Heart right ventricle (tissue), 16 donors: ENCODE measurements at places on chromosomes 5 and 9. TPM values are rescaled to one million over a fixed set of nuclear protein-coding genes. Genes with fewer than 3 reads are reported as not detected.

DNA sequence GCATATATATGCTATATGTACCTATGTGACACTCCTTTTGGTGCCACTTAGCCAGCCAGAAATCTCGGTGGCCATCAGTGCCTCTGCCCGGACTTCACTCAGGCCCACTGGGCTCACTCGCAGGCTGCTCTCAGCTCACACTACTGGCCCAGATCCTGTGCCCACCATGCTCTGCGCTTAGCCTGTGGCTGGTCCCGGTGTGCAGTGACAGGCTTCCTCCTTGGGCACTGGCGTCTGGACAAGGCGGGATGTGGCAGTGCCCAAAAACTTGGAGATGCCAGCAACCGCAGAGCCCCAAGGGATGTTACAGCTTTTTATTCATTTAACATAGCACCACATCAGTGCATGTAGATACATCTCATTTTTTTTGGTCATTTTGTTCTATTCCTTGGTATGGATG, 77.4 kb downstream of the NREP start:
- no peak for DNase-seq
- peaks cover 47% of the 10 kb centered on the region for H3K4me1 ChIP-seq
- H3K27me3 ChIP-seq, result no peaks in the 10 kb centered on the region
- H3K36me3 ChIP-seq, result no peaks in the 10 kb centered on the region
- H3K4me3 ChIP-seq, result no peak overlapping the region

- no peak overlapping the region for H3K4me3 ChIP-seq
- H3K27me3 ChIP-seq, result peaks cover 4% of the 10 kb centered on the region
- DNase-seq, result no peak
- no peaks in the 10 kb centered on the region for H3K36me3 ChIP-seq
These were observed 652.0 kb downstream of the MTRR start for GRCh38 chr5:8520917-8521316.

DNA sequence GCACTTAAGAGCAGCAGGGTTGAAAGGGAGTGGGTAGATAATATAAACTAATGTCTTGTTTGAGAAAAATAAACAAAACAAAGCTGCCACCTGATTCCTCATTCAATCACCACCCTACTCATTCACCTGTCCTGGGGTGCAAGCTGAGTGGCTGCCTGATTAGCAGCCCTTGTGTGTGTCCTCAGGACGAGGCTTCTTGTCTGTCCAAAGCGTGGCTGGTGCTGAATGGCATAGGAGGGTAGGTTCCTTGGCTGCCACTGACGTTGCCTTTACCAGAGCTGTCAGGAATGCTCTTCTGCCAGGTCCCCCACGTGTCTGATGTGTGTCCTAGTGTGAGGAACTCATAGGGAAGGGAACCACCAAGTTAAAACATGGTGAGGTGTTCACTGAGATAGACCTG, 146.6 kb upstream of the SLC24A2 start:
- H3K36me3 ChIP-seq, result no peaks in the 10 kb centered on the region
- H3K27ac ChIP-seq, result no peak overlapping the region

DNA sequence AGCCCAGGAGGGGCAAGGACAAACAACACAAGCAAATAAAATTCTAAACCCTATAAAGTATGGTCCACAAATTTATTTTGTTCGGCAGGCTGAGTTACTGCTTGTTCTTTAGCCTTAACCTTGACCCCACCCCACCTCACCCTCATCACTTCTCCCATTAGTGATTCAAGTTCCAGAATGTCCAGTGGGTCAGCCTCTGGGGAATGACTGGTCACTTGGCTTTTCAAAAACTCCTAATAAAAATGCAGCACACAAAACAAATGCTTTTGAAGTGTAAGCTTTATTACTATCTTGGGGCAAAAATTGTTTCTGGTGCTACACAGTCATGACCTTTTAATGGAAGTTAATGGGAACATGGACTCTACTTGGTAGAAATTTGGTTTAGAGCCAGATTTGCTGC, 142.1 kb downstream of the MPDZ start:
- H3K4me3 ChIP-seq, result no peak overlapping the region
- H3K27me3 ChIP-seq, result no peaks in the 10 kb centered on the region
- no peak for DNase-seq
- H3K36me3 ChIP-seq, result peaks cover 32% of the 10 kb centered on the region
- H3K27ac ChIP-seq, result no peak overlapping the region
- H3K4me1 ChIP-seq, result peaks cover 18% of the 10 kb centered on the region

DNA sequence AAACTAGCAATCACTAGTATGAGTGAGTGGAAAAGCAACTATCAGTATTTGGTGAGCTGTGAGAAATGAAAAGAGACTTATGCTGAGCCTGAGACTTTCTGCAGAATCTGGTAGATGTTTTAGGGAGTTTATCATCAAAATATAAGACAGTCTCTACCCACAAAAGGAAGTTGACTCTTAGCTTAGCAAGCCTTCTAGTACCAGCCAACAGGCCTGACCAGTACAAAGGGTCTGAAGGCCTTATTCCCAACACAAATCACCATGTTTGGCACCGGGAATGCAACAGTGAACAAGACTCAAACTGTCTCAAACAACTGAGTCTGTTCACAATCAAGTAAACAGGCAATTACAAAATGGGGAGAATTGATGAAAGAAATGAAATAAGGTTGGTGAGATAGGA, 244.4 kb downstream of the CWC27 start:
- DNase-seq, result no peak
- H3K4me1 ChIP-seq, result no peaks in the 10 kb centered on the region
- no peaks in the 10 kb centered on the region for H3K36me3 ChIP-seq
- H3K27me3 ChIP-seq, result no peaks in the 10 kb centered on the region
- H3K4me3 ChIP-seq, result no peak overlapping the region

GRCh38 chr5:62592558-62592957, 13.9 kb downstream of the LRRC70 start:
- no peak overlapping the region for H3K27ac ChIP-seq
- DNase-seq, result no peak
- H3K4me3 ChIP-seq, result no peak overlapping the region
- H3K4me1 ChIP-seq, result no peaks in the 10 kb centered on the region
- H3K27me3 ChIP-seq, result no peaks in the 10 kb centered on the region

DNA sequence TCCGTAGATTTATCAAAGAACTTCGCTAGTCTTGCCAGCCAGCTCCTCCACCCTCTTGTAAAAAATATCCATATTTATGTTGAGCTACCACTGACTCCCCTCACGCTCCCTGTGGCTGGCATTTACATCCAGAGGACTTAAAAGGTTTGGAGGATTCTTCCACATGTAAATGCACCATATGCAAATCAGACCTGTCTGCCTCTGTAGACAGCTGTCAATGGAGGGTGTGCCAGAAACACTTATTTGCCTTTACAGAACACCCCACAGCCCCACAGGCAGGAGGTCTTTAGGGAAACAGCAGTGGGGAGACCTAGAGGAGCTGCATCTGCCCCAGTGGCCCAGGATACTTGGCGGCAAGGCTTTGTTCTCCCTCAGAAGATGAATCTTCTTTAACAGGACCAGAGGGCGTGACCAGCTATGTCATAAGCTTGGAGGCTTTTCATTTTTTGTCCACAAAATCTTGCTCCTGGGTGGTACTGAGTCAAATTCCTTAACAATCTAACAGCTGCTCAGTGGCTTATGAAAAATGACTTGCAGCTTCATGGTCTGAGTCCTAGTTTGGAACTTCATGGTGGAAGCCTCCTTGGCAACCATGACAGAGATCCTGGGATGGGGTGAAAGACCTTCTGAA, 535.8 kb downstream of the EBF1 start:
- no peak for DNase-seq
- no peak overlapping the region for H3K4me3 ChIP-seq
- H3K27me3 ChIP-seq, result no peaks in the 10 kb centered on the region
- H3K4me1 ChIP-seq, result no peaks in the 10 kb centered on the region

GRCh38 chr5:7881816-7882215, 12.9 kb downstream of the MTRR start:
- no peak for DNase-seq
- peaks cover 98% of the 10 kb centered on the region for H3K36me3 ChIP-seq
- H3K27me3 ChIP-seq, result no peaks in the 10 kb centered on the region
- peaks cover 9% of the 10 kb centered on the region for H3K4me1 ChIP-seq
- no peak overlapping the region for H3K4me3 ChIP-seq
- H3K27ac ChIP-seq, result no peak overlapping the region

DNA sequence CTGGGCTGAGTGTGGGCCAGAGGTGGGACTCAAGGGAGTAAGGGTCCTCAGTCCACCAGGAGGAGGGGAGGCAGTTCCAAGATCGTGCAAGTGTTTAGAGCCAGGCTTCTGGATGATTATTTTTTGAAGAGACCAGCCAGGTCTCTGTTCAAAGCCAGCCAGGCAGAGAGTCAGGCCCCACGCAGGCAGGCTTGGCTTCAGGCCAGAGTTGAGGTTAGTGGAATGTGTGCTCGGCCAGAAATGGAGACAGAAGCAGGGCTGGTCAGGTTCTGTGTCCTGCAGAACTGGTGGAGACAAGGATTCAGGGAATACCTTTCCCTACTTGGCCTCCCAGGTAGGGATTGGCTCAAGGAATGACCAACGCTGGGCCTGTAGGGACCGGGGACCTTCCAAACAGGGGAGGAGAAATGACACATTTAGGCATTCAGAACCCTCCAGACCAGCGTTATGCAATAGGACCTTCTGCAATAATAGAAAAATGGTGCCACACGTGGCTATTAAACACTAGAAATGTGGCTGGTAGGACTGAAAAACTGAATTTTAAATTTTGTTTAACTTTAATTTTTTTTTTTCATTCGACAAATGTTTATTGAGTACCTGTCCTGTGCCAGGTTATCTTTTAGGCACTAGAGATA, 106.2 kb downstream of the CMYA5 start:
- no peaks in the 10 kb centered on the region for H3K27me3 ChIP-seq
- H3K4me3 ChIP-seq, result no peak overlapping the region
- H3K27ac ChIP-seq, result peak overlapping the region; percentile 43
- no peaks in the 10 kb centered on the region for H3K36me3 ChIP-seq

DNA sequence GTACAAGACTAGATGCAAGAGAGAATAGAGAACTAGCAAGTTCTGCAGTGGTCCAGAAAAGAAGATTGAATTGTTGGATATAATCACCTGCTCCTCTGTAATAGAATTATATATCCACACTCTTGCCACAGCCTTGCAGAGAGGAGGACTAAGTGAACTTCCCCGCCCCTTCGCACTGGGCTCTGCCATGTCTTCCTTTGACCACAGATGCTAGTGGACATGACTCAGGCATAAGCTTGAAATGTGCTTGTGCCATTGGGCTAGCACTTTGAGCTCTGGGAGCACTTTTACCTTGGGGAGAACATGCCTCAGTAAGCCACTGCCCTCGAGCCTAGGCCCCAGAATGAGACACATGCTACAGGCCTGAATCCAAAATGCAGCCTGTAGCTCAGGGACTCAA, 113.5 kb upstream of the RASA1 start:
- DNase-seq, result no peak
- no peak overlapping the region for H3K4me3 ChIP-seq
- no peak overlapping the region for H3K27ac ChIP-seq
- no peaks in the 10 kb centered on the region for H3K27me3 ChIP-seq
- no peaks in the 10 kb centered on the region for H3K4me1 ChIP-seq

DNA sequence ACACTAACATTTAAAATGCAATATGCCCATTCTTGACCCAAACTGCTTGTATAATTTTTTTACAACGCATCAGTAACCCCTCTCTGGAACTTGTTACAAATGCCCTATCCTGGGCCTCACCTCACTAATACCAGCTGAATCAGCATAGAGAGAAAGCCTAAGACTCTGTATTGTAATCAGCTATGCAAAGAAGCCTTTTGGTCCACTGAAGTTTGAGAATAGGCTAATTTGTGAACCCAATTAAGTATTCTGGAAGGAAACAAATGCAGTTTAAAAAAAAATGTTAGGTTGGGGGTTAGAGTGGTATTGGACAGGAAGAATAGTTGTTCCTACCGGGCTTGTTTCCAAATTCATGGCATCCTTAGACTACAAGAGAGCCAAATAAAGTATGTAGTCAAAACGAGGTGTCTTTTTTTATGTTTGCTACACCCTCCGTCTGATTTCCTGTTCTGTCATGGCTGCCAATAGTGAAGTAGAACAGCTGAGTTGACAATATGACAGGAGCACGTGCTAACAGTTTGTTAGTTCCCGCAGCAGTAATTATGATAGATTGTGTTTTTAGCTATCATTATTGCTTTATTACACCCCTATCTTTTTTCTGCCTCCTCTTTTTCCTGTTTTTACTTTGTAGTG, 1048.7 kb upstream of the NUDT12 start:
- no peaks in the 10 kb centered on the region for H3K4me1 ChIP-seq
- no peak for DNase-seq
- H3K27me3 ChIP-seq, result no peaks in the 10 kb centered on the region
- no peak overlapping the region for H3K4me3 ChIP-seq
- H3K27ac ChIP-seq, result no peak overlapping the region

The PRR16 gene
- total RNA-seq, result 12.1 TPM

The ANKRD18A gene
- 4.7 TPM for total RNA-seq

The PLPPR1 gene
- not detected for total RNA-seq

The SPATA9 gene
- not detected for total RNA-seq
